ENCODE measurements at places on chromosomes 2 and 18.
A peak's percentile ranks its signal among the peaks of the same experiment; 100 is the strongest.

- no peak for DNase-seq
Observed at GRCh38 chr2:67018301-67018700, 378.8 kb upstream of the ETAA1 start.

DNA sequence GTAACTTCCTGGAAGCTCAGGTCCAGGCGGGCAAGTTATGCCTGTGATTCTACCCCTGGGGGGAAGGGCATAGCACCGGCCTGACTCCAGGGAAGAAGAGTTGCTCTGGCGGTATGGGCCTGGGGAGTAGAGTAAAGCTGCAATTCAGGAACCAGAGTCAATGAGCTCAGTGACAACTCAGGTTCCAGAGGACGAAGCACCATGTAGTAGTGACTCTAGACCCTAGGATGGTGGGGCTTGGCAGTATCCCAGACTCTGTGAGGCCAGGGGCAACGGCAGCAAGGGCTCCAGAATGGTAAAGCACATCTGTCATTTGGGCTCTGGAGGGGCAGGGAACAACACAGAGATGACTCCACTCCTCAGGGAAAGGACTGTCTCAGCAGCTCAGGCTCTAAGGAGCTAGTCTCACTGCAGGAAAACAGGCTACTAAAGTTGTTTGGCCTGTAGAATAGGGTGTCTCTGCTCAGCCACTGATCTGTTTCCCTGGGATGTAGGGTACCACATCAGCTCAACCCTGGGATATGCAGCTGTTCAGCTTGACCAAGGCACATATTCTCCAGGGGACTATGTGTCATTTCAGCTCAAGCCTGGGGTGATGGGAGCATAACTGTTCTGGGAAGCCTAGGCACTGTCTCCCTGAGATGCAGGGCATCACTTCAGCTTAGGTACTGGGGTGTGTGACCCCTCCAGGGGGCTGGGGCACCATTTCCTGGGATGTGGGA, 36.2 kb upstream of the RHOB start:
- no peak for DNase-seq

GRCh38 chr2:219125225-219125885, 35.3 kb downstream of the NHEJ1 start:
- no peak for DNase-seq

GRCh38 chr2:21395366-21395765, 271.6 kb downstream of the TDRD15 start:
- DNase-seq = no peak

DNA sequence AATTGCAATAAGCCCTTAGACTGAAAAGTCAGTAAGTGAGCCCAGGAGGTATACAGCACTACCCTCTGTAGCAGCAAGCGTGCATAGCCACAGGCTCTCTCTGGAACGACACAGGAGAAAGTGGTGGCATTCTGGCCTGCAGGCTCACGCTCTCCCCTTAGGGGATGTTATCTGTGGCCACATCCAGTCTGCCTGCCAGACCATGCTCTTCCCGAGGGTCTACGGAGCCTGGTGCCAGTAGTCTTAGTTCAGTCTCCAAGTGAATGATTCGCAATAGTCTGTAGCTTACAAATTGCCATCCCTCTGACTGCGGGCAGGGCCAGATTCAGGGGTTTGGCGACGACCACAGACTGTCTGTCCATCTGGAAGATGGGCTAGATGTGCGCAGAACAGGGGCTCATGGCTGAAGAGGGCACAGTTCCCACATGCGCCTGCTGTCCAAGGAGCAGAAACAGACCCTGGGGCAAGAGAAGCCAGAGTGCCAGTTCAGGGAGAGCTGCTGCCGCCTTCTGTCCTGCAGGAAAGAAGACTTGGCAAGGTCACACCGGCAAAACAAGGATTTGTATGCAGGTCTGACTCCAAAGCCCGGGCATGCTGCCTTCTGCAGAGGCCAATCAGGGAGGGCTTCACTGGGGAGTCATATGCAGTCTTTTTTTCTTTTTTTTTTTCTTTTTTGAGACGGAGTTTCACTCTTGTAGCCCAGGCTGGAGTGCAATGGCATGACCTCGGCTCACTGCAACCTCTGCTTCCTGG, 3.5 kb upstream of the KLF11 start:
- DNase-seq = no peak

DNA sequence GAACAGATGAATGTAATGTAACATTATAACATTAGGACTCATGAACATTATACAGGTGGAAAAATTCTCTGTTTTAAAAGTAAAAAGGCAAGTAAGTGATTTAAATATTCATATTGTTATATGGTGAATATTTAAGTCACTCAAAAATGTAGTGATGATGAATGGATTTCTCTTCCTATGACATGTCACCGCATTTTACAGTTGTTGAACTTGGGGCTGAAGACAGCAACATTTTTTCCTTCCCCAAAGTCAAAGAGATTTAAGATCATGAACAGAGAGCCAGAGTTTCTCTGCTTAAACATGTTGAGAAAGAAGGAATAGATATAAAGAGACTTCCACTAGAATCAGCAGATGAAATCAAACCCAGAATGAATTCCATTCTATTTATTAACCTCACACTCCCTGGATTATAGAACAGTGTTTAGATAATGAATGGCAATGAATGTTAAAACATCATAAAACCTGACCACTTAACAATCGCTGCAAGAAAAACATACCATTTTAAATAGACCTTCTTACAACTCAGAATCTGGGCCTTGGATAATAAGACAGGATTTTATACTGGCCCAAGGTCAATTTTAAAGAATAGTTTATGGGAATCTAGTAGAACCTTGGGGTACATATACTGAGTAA, 163.6 kb upstream of the SIX2 start:
- no peak for DNase-seq

GRCh38 chr2:66574701-66575624, 140.0 kb downstream of the MEIS1 start:
- peak; percentile 39 for DNase-seq

GRCh38 chr18:10094655-10095054, 180.8 kb downstream of the VAPA start:
- DNase-seq = no peak

DNA sequence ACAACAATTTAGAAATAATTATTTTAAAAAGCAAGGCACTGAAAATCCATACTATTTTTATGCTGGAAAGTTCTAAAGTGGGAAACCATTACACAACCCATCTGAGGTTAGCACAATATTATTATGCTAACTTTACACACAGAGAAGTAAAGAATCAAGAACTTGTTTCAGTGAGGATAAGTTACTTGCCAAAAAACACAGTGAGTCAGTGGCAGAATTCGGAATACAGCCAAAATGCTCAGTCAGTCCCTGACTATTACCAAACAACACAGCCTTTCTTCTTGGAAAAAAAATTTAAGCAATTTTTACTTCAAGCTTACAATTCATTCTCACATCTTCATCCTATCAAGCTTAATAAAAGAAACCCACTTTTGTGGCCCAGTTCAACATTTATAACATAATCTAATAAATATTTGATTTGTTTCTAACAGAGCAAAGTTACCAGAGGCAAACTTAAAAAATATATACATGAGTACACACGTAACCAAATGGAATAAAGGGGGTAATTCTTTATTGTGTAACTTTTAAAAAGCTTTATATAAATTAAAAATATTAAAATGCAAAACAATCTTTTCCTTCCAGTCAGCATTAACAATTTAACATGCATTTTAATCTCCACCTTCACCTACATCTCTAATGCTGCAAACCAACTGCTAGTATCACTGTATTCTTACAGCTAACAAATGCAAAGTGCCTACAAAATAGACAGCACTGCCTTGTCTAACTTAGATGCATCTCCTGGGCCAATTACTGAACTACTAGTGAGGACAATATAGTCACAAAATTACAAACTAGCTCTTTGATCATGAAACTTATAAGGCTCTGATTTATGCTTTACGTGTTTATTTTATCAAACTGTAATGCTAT, 55.2 kb downstream of the CCDC88A start:
- DNase-seq = no peak

GRCh38 chr2:75337619-75338018, 138.3 kb upstream of the TACR1 start:
- no peak for DNase-seq

DNA sequence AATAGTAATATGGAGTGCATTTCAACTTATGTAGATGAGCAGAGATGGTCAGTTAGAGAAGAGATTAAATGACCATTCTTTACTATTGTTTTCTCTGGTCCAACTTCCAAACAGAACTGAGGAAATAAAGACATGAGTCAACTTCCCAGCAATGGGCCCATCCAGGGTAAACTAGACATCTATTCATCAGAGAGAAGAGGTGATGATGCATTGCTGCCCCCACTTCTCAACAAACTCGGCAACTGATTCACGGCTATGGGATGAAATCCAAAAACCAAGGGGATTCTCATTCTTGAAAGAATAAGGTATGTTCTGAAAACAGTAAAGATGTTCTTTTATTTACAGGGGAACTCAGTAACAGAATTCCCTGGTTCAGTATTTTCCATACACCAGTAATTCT, 190.7 kb downstream of the RDH14 start:
- DNase-seq = no peak

GRCh38 chr18:48833701-48834412, 116.9 kb downstream of the SMAD7 start:
- DNase-seq = peak; percentile 84

DNA sequence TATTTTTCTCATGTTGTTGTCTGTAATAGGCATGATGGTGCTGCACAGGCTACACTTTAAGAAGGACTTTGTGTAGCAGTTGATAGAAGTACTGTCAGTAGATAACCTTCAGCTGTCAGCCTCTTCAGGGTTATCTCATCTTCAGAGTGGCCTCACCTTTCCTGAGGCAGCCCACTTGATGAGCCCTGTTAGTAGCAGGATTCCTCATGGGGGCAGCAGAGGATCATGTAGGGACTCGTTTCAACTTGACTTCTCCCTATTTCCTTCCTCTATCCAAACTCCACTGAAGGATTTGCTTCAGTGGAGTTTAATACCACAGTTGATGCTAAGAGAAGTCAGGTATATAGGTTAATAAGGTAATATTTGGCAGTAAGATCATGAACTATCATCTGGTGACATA, 530.3 kb upstream of the FSIP2 start:
- DNase-seq = no peak

GRCh38 chr2:31386648-31387047, 27.9 kb downstream of the XDH start:
- DNase-seq = no peak

- DNase-seq = no peak
Observed at GRCh38 chr2:163348857-163349380, 386.9 kb downstream of the FIGN start.

DNA sequence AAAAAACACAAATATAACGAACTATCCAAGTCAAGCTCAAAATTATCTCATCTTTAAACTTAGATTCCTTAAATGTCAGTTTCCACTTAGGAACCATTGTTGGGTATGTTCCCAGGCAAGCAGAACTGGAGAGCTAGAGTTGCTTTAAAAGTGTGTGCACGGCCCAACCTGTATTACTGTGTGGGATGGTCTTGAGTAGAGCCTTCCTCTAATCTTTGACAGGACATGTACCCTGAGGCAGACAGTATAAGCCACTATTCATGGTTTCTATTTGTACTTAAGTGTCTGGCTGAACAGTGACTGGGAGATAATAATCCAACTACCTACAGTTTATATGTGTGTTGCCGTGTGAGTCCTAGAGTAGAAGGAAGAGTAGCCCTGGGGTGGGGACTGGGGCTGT, 239.7 kb downstream of the GPD2 start:
- no peak for DNase-seq

- no peak for DNase-seq
Observed at GRCh38 chr2:217017456-217018252, 157.8 kb upstream of the TNP1 start.

DNA sequence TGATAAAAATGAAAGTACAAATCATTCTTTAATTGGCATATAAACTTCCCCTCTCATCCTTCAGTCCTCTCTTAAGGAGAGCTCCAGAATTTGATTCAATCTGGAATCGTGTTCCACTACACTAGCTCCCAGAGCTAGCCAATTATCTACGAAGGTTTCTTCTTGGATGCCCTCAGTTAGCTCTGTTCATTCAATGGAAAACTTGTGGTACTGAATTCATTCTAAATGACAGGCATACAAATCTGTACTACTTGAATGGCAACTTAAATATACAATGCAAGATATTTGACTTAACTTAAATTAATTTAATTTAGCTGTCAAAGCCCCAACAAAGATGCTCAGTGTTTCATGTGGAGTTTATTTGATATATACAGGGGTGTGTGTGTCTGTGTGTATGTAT, 1474.2 kb upstream of the CELF4 start:
- DNase-seq = no peak

DNA sequence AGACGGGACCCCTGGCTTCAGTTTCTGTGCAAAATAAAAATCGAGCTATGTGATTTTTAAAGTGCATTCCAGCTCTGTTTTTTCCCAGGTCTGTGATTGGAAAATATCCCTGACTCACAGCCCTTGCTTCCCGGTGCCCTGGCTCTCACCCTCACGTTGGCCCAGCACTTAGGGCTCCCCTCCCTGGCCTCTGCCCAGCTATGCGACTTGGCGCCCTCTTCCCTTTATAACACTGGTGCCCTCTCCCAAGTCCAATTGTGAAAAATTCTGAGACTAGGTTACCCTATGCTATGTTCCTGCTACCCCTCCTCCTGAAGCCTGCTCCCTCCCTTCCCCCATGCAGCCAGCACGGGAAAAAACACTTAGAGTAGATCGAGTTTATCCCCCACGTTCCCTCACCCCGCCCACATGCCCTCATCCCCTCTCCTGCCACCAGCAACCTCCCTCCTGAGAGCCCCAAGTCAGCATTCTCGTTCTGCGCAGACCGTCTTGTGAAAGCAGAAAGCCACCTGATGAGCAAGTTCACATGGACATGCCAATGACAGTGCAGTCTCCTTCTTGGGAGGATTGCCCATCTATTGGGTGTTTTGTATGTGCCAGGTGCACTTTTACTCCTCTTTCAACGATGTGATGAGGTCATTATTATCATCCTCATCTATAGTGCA, 228.8 kb downstream of the VAPA start:
- DNase-seq = no peak

GRCh38 chr18:46751882-46752281, 5.0 kb downstream of the ST8SIA5 start:
- DNase-seq = no peak

GRCh38 chr2:239689410-239689809, 288.6 kb upstream of the HDAC4 start:
- no peak for DNase-seq

- DNase-seq = no peak
Observed at GRCh38 chr18:55983433-55983832, 395.4 kb upstream of the TCF4 start.

DNA sequence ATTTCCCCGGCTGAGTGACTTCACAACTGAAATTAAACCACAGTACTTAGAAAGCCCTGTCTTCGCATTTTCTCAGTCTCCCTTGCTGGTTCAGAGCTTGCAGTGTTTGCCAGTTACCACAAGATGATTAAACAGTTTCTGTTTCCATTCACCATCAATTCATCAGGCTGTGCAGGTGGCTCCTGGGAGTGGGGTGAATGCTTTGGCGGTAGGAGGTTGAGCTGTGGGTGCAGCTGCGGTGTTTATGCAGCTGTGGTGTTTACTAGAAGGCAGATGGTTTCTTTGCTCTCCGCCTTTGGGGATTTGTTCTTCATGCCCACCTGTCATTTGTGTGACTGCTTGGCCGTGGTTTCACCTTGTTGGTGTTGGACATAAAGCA, 16.1 kb downstream of the ACOXL start:
- DNase-seq = peak; percentile 76

- no peak for DNase-seq
Observed at GRCh38 chr2:191087311-191087710, 63.5 kb downstream of the STAT4 start.

- DNase-seq = no peak
Observed at GRCh38 chr18:45517181-45517741, 98.0 kb upstream of the SLC14A2 start.

GRCh38 chr2:201279079-201279478, 18.7 kb downstream of the CASP8 start:
- no peak for DNase-seq
